ENCODE measurements at places on chromosomes 16 and 17.

GRCh38 chr17:77167472-77168306, 26.9 kb downstream of the SEC14L1 start:
- DNase-seq: no peak

GRCh38 chr16:25031132-25031440, 15.9 kb upstream of the ARHGAP17 start:
- no peak for DNase-seq

DNA sequence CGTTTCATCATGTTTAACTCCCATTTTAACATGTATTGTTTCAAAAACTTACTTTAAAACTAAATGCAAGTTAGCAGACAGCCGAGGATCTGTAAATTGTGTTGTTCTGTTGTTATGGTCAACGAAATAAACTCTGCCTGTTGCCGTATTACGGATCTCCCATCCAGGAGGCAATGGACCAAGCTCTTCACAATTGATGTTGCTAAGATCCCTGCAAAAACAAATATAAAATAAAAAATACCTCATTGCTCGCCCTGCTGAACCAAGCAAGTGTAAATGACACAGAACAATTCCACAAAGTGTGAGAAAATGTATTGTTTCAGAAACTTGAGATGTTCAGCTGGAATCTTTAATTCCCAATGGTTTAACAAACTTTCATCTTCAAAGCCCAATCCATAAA, 65.0 kb downstream of the CEP95 start:
- no peak for DNase-seq

- peak; percentile 4 for DNase-seq
These were observed at the start of gene PIK3R5 for GRCh38 chr17:8965394-8966168. Gene PIK3R5, minus strand, starts transcription at chr17:8965707. Its CDS starts 54,213 bp downstream, at chr17:8911494.

DNA sequence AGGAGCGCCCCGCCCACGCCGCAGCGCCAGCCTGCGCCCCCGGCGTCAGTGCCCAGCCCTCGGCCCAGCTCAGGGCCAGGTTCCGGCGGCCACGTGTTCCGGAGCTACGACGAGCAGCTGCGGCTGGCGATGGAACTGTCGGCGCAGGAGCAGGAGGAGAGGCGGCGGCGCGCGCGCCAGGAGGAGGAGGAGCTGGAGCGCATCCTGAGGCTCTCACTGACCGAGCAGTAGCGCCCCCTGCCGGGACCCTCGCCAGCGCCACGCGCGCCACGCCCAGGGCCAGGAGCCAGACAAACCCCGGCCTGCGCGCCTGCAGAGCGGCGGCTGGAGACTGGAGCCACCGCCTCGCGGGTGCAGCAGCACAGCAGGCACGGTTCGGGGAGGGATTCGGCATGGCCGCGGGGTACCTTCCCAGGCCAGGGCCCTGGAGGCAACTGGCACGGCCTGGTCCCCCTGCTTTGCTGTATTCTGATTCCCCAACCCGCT, 9.3 kb downstream of the CORO6 start:
- DNase-seq: peak; percentile 89
